ENCODE measurements at places on chromosomes 12 and 14.
A peak's percentile ranks its signal among the peaks of the same experiment; 100 is the strongest.

GRCh38 chr12:58361056-58361455 is 419.7 kb downstream of the ATP23 start:
- DNase-seq, result no peak

GRCh38 chr14:31902945-31903646 is 174.0 kb upstream of the ARHGAP5 start:
- DNase-seq, result peak; percentile 34

DNA sequence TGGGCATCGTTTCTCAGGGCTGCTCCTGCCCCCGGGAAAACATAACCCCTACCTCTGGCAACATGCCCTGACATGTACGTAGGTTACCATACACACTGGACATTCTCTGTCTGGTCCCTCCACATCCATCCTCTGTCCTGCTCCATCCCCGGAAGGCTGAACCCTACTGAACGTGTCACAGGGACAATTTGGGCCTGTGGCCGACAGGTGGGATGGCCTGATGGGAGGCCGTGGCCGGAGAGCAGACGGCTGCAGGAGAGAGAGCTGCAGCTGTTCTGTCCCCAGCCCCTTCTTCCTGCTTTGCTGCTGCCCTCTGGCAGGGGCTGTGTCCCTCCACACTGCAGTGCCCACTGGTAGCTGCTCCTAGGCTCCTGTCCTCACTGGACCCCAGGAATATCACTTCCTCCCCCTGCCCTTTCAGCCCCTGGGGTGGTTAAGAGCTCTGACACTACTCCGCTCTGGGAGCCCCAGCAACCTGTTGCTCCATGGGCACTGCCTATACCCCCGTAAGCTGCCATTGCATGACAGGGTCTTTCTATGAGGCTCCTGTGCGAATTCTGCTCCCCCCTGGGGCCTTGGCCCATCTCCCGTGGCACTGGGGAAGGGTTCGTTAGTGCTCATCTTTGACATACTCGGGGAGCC is 125.6 kb downstream of the RBM19 start:
- DNase-seq, result no peak

GRCh38 chr12:87931812-87932211 is 97.4 kb downstream of the C12orf50 start:
- no peak for DNase-seq

- no peak for DNase-seq
These were observed 251.8 kb upstream of the CCDC196 start for GRCh38 chr14:66234411-66234810.

GRCh38 chr14:42190744-42191143 is 584.1 kb downstream of the LRFN5 start:
- no peak for DNase-seq

GRCh38 chr12:121915841-121916321 is 2.5 kb upstream of the CFAP251 start:
- no peak for DNase-seq

DNA sequence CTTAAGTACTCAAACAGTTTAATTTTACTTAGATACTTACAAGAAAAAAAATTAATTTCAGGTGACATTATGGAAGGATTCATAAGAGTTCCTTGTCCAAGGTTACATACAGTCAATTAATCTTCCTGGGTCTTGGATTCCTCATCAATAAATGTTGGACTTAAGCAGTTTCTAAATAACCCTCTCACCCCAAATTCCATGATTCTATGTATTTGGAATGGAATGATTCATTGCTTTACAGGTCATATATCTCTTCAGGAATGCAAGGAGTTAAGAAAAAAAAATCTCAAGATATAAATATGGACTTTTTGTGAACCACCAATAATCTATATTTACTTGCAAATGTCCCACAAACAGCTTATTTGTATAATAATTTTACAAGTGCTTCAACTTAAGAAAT is 84.2 kb upstream of the BMP4 start:
- DNase-seq, result no peak

DNA sequence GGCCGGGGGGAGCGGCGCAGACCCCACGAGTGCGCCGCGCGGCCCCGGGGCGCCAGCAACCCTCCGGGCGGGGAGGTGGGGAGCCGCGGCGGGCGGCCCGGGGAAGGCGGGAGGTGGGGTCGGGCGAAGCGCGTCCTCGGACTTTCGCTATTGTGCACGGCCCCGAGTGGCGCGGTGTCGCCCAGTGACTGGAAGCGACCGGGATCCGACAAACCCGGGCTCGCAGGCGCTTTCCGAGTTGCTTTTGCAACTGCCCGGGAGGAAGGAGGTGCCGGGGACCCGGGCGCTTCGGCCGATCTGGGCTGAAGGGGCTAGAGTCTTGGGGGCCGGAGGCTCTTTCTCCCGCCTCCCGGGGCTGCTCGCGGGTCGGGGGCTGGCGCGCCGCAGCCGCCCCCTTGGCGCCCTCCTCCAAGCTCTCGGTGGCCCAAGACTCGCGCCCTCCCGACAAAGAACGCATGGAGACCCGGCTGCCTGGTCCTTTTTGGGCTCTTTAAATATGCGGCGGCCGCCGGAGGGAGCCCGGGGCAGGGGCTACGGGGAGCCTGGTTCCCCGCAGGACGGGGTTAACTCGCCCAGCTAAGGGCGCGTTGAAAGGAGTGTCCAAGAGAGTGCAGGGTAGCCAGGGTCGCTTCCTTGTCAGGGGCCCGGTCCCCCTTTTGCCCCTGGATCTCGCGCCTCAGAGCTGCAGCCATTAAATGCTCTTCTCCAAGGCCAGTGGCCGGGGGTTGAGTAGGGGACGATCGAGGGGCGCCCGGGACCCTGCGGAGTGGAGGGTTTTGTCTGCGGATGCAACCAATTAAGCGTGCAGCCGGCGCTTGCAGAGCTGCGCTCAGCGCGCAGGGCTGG is 1.4 kb downstream of the HMGA2 start:
- DNase-seq, result peak; percentile 69

GRCh38 chr12:14048941-14049545 is 67.6 kb upstream of the GRIN2B start:
- no peak for DNase-seq

DNA sequence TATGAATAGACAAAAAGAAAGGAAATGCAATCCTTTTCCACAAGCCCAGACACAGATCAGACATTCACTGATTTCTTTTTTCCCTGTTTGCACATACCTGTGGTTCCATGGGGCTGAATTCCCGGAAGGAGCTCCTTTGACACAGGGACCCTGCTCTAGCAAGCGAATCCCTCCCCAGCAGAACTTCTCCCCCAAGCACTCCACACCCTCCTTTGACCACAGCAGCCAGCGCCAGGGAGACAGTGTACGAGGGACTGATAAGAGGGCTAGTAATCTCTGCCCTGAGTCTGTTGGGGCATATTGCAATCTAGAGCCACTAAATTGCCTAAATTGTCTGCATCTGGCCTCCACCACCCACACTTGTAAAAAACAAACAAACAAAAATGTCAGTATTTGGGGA is 83.4 kb upstream of the NTF3 start:
- DNase-seq, result no peak

GRCh38 chr12:46556105-46556559 is 183.6 kb upstream of the SLC38A2 start:
- no peak for DNase-seq

- DNase-seq, result peak; percentile 61
These were observed 40.9 kb upstream of the VASH1 start for GRCh38 chr14:76720382-76720813.

- no peak for DNase-seq
These were observed 17.8 kb upstream of the EIF2B2 start for GRCh38 chr14:74985028-74985310.

DNA sequence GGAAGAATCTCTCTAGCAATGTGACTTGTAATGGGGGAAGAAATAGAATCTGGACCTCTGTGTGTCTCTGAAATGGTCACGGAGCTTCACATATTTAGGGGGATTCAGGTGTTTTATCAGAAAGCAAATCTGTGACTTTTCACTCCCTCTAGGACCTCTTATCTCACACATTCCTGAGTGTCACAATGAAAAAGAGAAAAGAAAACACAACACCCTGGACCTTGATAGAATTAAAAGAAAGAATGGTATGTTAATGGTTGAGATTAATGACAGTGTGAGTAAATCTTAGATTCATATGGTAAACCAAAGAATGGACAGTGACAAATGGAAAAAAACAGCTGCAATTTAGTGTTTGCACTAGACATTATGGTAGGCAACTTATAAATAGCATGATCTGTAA is 68.5 kb downstream of the PKP2 start:
- no peak for DNase-seq

GRCh38 chr12:109880043-109880931 is at the start of gene GLTP:
Gene GLTP (minus strand): TSS chr12:109880541. CDS start chr12:109880374, 167 bp downstream.
- DNase-seq, result peak; percentile 91

DNA sequence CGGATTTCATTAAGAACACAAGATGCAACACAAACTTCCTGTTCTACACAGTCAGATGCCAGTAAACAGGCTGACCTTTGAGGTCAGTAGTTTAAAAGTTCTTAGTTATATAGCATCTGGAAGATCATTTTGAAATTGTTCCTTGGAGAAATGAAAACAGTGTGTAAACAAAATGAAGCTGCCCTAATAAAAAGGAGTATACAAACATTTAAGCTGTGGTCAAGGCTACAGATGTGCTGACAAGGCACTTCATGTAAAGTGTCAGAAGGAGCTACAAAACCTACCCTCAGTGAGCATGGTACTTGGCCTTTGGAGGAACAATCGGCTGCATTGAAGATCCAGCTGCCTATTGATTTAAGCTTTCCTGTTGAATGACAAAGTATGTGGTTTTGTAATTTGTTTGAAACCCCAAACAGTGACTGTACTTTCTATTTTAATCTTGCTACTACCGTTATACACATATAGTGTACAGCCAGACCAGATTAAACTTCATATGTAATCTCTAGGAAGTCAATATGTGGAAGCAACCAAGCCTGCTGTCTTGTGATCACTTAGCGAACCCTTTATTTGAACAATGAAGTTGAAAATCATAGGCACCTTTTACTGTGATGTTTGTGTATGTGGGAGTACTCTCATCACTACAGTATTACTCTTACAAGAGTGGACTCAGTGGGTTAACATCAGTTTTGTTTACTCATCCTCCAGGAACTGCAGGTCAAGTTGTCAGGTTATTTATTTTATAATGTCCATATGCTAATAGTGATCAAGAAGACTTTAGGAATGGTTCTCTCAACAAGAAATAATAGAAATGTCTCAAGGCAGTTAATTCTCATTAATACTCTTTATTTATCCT is 13.5 kb downstream of the PTGER2 start:
- DNase-seq, result no peak

- peak; percentile 73 for DNase-seq
These were observed 16.3 kb downstream of the RIN3 start for GRCh38 chr14:92529903-92530302.

DNA sequence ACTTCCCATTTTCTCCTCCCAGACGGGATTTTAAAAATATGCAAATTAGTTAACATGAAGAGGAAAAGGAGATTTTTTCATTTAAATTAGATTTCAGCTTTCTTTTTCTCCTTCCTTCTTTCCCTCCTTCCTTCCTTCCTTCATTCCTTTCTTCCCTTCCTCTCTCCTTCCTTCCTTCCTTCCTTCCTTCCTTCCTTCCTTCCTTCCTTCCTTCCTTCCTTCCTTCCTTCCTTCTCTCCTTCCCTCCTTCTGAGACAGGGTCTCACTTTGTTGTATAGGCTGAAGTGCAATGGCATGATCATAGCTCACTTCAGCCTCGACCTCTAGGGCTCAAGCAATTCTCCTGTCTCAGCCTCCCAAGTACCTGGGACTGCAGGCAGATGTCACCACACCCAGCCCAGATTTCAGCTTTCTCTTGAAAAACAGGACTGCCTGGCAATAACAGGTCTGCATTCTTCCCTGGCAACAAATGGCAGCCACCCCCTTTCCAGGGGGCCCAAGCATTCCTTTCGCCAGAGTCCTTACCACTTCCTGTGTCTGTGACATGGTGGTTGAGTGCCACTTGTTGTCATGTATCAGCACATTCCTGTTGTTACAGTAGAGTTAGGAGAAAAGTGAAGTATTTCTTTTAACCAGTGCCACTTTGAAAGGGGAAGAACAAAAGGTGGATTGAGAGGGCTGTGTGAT is 119.1 kb downstream of the PTPN11 start:
- DNase-seq, result peak; percentile 59

DNA sequence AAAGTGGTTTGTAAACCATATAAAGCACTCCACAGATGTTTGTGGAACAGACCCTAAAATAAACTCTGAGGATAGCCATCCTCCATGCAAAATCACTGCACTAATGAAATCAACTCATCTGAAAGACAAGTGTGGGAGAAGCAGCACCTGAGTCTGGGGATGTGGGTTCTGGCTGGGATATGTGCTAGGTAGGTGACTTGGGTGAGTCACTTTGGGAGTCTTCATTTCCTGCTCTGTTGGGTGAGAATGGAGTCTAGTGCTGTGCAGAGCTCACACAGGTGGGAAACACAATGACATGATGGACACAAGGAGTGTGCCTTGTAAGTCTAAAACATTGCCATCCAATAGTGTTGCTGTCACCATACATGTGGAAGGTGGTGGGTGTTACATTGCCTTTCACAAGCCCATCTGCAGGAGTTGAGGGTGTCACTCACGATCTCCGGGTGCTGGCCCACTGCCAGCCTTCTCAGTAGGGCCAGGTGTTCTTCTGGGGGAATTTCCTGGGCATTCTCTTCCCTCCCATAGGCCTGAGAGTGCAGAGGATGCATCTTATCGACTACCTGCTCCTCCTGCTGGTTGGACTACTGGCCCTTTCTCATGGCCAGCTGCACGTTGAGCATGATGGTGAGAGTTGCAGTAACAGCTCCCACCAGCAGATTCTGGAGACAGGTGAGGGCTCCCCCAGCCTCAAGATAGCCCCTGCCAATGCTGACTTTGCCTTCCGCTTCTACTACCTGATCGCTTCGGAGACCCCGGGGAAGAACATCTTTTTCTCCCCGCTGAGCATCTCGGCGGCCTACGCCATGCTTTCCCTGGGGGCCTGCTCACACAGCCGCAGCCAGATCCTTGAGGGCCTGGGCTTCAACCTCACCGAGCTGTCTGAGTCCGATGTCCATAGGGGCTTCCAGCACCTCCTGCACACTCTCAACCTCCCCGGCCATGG is 2.0 kb downstream of the SERPINA4 start:
- no peak for DNase-seq

DNA sequence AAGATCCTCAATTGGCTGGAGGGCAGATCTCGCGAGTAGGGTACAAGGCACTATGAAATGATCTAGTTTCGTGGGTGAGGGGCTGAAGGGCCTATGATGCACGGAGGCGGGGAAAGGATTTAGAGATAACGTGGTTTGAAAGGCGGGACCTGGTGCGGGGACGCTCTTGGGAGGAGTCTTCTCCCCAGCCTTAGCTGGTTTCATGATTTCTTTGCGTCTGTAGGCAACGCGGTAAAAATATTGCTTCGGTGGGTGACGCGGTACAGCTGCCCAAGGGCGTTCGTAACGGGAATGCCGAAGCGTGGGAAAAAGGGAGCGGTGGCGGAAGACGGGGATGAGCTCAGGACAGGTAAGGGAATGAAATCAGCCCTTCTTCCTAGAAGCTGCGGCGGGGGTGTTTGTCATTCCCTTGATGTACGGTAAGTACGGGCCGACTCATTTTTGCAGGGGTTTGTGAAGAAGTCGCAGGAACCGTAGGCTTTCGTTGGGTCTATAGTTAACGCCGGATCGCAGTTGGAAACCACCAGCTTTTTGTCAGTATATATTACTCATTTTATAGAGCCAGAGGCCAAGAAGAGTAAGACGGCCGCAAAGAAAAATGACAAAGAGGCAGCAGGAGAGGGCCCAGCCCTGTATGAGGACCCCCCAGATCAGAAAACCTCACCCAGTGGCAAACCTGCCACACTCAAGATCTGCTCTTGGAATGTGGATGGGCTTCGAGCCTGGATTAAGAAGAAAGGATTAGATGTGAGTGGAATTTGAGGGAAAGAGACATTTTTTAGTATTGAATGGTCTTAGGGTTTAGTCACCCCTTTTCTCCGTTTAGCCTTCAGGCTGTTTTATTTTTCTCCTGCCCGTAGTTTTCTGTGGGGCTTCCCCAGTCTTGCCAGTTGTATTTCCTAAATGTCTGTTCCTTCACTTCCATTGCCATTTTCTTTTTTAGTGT is 602 bp downstream of the APEX1 start:
- peak; percentile 90 for DNase-seq
